ENCODE measurements at places on chromosomes 12 and 14.

- no peak for DNase-seq
Observed at GRCh38 chr12:24408305-24408704, 458.8 kb upstream of the SOX5 start.

- no peak for DNase-seq
Observed at GRCh38 chr12:110756611-110757010, 13.9 kb upstream of the PPP1CC start.

- DNase-seq, result no peak
Observed at GRCh38 chr14:100110816-100111215, 45.6 kb downstream of the EVL start.

DNA sequence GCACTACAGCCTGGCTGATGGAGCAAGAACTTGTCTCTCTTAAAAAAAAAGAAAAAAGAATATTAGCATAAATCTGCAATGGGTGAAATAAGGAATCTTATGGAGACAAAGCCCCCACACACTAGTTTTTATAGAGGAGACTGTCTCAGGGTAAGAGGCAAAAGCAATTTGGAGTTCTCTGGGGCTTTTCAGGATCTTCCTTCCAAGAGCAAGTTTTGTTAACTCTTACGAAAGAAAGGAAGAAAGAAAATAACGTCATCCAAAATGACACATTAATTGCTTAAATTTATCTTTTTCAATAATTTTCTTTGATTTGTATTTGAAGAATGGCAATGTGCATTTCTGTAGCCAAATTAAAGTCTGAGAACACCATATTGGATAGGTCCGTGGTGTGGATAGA is 3.8 kb downstream of the PDE6H start:
- DNase-seq, result no peak

- no peak for DNase-seq
Observed at GRCh38 chr12:110287986-110288385, 6.9 kb downstream of the ATP2A2 start.

DNA sequence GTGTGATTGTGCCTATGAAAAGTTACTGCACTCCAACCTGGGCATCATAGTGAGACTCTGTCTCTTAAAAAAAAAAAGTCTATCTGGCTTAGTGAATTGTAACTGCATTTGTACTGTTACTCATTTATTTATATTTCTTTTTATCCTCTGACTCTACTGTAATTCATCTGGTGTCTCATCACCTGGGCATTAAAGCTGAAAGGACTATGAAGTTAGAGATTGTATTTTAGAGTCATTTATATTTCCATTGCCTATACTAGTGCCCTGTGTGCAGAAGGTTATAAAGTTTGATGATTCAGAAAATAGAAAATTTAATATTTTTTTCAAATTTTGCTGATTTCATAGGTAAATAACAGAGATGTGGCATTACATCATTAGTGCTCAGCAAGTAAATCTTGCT is 30.2 kb downstream of the BICDL1 start:
- DNase-seq, result no peak

All from NCI-H2081 treated with DMSO at 0.1 percent for 48 hours (cell line).